ENCODE measurements at places on chromosomes 12 and 14.

DNA sequence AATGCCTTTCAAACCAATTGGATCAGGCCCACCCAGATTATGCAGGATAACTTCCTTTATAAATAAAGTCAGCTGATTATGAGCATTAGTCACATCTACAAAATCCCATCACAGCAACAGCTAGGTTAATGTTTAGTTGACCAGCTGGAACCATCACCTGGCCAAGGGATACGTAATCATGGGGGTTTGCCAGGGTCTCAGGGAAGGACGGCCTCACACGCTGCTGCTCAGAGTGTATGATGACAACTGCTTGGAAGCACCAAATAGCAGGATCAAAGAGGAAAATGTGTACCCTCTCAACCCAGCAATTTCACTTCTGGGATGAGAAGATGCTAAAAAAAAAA is 162.6 kb downstream of the SLC15A4 start:
- no peak for DNase-seq

DNA sequence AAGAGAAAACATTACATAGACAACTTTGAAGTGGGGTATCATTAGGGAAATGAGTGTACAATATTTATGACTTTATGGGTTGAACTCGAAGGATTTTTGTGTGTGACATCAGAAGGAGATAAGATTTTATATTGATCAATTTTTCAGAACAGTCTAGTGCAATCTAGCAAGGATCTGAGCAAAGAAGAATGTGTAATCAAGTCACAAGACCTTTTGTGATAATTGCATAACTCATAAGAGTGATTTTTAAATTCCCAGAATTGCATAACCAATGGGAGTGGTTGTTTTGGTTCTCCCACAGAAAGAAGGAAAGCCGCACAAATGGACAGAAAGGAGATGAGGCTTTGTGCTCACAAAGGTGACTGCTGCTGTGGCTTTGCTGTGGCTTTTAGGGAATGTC is 441.8 kb upstream of the FLRT2 start:
- no peak for DNase-seq

- no peak for DNase-seq
These were observed 3.6 kb downstream of the TNS2 start for GRCh38 chr12:53053218-53054111.

DNA sequence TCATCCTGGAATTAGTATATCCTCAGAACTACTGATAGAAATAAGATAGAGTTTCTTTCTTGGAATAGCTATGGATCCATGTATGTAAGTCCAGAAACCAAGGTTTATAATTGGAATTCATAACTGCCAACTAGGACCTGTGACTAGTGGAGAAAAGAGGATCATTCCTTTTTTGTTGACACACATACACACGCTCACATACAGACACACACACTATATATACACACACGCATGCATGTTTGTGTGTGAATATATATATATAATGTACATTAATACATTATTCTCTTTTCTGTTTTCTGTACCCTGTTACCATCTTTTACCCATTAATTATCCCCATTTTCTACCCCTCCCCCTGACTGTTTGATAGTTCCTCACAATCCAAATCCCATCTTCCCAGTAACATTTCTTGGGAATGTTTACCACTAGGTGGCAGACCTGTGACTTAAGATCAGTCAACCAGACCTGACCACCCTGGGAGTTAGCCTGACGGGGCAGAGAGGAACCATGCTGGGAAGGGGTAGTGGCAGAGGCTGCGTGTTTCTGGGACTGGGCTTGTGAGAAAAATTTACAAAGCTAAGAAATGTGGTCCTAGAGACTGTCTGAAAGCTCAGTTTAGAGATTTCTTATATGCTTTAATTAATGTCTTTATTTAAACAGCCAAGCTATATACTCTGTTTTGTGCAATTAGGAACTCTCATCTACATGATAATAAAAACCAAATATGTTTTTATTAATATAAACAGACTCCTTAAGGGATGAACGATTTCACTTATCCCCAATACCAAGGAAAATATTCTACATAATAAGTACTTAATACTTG is 308.0 kb downstream of the PPFIA2 start:
- DNase-seq, result no peak

GRCh38 chr14:65937079-65937959 is 524.8 kb downstream of the FUT8 start:
- DNase-seq, result no peak

DNA sequence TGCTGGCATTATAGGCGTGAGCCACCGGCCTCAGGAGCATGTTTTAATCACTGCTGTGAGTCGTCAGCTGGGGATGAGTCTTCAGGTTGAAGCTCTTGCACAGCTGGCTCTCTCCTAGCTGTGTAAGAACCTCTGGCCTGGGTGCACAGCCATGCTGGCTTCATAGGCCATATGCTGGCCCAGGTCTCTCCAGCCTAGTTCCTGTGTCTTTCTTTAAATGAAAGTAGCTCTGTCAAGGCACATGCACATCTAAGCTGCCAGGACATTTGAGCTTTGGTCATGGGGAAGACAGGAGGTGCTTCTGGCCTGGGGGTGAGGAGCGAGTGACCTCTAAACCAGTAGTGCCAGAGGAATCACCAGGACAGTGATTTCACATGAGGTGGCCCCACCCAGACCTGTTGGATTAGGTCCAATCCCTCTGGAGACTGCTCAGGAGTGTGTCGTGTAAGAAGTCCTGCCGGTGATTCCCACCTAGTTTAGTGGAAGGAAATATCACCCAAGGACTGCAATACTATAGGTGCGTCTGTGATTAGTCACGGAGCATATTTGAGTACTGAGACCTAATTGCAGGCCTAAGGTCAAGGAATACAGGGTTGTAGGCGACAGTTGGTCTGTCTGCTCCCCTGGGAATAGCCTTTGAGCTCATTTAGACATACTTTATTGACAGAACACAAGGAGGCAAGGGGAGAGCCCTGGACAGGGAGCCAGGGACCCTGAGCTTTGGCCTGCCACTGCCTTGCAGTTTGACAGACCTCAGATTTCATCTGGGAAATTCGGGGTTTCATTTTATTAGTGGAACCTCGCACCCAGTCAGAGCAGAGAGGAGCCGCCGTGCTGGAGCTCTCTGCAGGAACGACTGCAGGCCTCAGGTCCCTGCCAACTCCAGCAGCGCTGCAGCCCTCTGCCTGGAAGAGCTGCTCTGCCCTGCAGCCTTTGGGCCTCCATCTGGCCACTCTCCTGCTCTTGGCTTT is 67.0 kb downstream of the ANKRD9 start:
- DNase-seq, result no peak

DNA sequence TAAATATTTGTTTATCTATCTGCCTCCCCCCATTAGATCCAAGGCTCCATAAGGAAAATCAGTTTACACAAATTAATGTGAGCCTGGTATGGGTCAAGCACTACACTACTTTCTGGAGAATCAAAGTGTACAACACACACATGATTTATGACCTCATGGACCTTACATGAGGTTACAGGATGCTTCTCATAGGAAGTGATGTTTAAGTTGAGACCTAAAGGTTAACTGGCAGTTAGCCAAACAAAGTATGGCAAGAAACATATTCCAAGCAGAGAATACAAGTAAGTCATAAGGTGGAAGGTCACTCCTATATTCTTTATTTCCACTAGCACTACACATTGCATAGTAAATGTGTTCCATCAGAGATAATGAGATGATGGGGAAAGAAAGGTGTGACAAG is 39.2 kb downstream of the OSBPL8 start:
- DNase-seq, result no peak

DNA sequence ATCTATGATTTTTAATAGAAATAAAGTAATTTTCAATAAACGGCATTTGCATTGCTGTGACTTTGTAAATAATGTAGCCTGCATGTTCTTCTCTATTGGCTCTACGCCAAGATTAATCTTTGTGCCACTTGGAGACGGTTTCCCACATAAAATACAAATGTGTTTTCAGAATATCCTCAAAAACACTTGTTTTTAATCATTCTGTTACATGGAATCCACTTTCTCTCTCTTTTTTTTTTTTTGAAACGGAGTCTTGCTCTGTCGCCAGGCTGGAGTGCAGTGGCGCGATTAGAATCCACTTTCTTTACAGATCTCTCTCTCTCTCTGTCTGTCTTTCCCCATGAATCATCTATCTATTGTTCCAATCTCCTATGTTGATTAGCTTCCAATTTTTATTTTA is 22.8 kb upstream of the SSPN start:
- DNase-seq, result no peak

- no peak for DNase-seq
These were observed 37.6 kb downstream of the SPTSSA start for GRCh38 chr14:34424488-34424887.

DNA sequence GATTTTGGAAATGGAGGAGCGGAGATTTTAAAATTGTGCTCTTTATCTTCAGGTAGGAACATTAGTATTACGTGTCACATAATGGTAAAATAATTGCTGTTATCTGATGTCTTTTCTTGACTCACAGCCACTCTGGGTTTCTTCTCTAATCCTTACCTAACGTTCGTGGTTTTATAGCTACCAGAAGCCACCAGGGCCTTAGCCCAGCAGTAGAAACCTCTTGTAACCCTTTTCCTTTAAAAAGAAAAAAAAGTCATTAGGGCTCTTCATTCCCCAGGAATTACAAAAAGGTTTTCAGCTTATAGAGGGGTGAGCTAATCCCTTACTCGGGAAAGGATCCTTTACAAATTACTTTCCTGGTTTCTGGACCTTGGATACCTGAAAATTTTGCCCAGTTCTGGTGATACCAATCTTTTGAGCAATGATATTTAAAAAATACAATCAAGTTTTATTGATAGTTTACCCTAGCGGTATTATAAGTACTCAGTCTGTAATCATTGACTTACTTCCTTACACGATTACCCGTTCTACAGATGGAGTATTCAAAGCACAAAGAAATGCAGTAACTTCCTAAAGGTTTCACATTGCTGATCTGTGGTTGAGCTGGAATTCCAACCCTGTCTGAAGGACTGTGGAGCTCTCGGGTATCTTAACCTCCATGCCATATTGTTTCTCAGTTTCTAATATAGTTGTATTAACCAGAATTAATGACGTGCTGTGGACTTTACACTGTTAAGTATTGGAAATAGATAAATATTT is 1.6 kb downstream of the GABARAPL1 start:
- DNase-seq, result no peak

DNA sequence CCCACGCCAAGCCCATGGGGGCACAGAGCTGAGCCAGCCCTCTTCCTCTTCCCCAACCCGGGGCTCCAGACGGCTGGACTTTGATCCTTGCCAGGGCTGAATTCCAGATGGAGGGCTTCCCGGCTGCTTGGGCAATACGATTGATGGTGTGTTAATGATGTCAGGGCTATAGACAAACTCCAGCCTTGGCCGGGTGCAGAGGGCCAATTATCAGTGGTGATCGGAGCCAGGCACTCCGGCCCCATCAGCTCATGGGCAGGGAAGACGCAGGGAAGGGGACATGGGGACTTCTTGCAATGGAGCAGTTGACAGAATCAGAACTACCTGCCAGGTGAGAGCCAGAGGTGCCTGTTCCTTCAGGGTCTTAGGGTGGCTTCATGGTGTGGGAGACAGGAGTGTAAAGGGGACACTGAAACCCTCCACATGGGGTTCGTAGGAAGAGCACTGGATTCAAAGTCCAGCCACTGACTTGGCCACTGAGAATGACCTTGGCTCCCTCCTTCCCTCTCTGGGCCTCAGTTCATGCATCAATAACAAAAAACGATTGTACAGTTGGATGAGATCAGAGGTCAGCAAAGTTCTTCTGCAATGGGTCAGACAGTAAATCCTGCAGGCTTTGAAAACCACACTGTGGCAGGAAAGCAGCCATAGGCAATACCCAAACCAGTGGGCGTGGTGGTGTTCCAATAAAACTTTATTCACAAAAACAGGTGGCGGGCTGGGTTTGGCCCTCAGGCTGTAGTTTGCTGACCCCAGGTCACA is 333.7 kb downstream of the MED13L start:
- DNase-seq, result no peak

DNA sequence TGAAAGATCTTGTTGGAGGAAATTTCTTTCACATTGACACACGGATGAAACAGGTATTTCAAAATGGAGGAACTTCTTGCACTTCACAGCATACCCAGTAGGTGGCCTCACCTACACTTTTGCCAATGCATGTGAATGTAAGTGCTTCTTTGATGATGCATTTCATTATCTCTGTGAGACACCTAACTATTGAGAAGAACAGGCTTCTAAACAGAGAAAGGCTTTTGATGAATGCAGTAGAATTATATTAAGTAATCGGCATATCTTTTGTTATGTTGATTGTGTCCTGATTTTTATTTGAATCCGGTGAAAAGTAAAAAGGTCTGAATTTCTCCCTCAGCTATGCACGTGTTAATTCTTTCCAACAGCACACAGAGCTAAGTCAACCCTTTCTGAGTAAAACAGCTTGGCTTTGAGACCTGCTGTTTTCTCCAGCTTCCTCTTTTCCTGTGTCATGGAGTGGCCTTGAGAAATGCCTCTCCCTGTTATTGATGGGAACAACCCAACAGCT is 399.0 kb downstream of the NAV3 start:
- DNase-seq, result peak; percentile 19

GRCh38 chr12:57836442-57837375 is 9.8 kb downstream of the CTDSP2 start:
- peak; percentile 45 for DNase-seq

- DNase-seq, result peak; percentile 30
These were observed 114.5 kb downstream of the RAD51B start for GRCh38 chr14:67934087-67934486.

DNA sequence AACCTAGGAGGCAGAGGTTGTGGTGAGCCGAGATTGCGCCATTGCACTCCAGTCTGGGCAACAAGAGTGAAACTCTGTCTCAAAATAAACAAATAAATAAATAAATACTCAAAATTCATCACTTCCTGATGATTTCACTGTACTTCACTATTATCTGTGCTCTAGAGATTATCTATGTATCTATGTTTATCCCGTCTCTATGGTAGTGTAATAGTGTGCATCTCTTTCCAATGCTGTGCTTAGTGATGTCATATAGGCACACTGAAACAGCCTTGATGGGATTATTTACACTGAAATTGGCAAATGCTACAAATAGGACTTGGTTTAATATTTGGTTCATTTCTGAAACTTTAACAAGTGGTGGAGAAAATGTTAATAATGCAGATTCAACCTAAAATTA is 6.5 kb downstream of the CAPS2 start:
- DNase-seq, result no peak

DNA sequence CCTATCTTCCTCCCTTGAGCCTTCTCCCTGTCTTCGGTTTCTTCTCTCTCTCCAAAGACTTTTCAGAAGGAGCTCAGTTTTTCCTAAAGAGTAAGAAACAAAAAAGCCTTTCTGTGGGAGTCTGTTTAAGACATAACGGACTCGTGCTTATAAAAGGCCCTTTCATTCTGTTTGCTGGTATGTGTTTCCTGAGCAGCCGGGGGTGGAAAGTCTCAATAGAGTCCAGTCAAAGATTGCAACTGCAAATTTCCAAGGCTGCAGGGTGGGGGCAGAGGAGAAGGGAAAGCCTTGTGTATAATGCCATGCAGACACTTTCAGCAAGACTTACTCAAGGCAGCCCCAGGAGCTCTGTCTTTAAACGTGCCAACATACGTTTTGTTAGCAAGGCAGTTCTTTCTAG is 62.2 kb downstream of the GNG2 start:
- no peak for DNase-seq

All from GM19239 (cell line).